ENCODE measurements at places on chromosomes 16 and 17.

DNA sequence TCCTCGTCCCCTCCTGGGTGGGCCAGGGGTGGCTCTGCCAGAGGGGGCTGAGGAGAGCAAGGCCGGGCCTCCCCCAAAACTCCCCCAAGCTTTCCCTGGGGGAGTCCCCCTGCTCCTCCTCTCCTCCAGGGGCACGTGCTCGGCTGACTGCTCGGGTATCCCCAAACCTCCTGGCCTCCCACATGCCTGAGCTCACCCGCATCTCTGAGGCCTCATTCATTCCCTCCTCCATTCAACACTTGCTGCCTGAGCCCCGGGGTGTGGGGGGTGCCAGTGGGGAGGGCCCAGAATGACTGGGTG lies 83.1 kb downstream of the RTN4RL1 start:
- DNase-seq: no peak

DNA sequence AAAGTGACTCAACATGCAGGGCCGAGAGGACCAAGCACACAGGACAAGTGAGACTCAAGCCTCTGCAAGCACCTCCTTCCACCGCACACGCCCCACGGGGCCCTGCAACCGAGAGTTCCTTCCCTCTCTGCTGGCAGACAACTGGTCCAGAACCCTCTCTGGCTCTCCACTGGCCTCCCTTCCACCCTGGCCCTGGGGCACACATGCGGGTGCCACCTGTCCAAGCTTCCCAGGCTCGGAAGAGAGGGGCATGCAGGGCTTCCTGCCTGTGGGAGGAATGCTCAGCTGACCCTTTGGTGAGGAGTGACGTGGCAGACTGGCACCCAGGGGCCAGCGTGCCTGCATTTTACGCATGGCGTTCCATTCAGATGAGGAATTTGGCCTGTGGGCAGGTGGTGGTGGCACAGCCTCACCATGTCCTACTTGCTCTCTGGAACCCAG lies 59.8 kb downstream of the PIPOX start:
- DNase-seq: no peak

GRCh38 chr17:62753562-62753961 lies 54.6 kb downstream of the MARCHF10 start:
- DNase-seq: no peak

- peak; percentile 44 for DNase-seq
Measured at GRCh38 chr16:79605999-79606398, 5.5 kb upstream of the MAF start.

GRCh38 chr17:80414803-80415625 lies at the start of gene ENDOV:
Gene ENDOV (plus strand): TSS chr17:80415167. CDS start chr17:80415195, 28 bp downstream.
- peak; percentile 96 for DNase-seq

GRCh38 chr17:70084476-70084875 lies 9.5 kb downstream of the KCNJ16 start:
- no peak for DNase-seq

DNA sequence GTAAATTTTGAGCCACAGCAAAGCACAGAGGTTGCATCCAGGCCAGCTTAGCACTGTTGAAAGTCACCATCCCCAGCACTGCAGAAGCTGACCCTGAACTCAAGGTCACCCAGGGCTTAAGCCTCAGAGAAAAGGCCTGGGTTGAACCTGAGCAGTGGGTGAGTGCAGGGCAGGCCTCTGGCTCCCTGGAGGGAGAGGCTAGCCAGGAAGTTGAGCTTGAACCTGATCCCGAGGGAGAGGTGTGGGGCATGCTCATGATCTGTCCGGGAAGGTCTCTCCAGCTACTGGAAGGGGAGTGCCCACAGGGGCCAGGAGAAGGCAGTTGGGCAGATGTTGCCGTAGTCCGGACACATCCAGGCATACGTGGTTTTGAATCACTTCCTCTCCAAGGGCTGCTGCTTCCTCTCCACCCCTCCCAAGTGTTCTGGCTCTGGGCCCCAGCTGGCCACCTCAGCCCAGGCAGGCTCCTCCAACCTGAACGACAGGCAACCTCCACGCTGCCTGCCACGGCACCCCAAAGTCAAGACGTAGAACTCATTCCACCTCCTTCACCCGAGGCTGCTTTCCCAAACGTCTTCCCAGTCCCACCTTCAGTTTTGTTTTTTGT lies 18.4 kb downstream of the CARHSP1 start:
- no peak for DNase-seq

GRCh38 chr16:89200850-89201411 lies 594 bp upstream of the SLC22A31 start:
- no peak for DNase-seq

DNA sequence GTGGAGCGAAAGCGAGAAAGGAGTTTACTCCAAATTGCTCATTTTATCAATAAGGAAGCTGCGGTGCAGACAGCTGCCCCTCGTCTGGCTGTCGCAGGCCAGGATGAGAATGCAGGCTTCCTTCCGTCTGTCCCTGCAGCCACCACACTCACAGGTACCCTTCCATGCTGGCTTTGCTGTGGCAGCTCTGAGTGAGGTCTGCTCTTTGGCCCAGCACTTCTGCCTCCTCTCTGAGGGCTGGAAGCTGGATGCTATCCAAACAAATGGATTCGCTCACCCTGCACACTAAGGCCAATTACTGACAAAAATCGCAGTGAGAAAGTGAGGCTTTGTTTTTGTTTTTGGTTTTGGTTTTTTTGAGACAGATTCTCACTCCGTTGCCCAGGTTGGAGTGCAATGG lies 7.0 kb downstream of the ARMC7 start:
- no peak for DNase-seq

DNA sequence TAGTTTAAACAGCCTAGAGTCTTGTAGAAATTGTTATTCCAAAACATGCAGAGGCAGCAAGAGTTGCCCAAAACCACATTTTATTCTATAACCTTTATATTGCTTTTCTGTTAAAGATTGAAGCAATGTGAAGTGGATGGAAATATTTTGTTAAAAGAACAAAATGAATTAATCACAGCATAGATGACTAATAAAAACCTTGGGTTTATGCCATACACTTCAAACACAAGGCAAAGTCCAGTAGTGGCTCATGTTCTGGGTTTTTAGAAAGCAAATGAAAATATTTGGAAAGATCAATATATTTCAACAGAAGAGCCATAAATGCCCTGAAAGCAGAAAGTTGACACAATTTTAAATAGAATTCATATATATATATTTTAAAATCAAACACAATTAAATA lies 36.7 kb upstream of the ULK2 start:
- DNase-seq: no peak

GRCh38 chr17:47791025-47791424 lies 30.6 kb downstream of the OSBPL7 start:
- no peak for DNase-seq

- DNase-seq: no peak
Measured at GRCh38 chr17:76234354-76234679, 6.0 kb downstream of the RNF157 start.

- DNase-seq: peak; percentile 96
Measured at GRCh38 chr17:58630883-58631522, 60.8 kb downstream of the TEX14 start.

DNA sequence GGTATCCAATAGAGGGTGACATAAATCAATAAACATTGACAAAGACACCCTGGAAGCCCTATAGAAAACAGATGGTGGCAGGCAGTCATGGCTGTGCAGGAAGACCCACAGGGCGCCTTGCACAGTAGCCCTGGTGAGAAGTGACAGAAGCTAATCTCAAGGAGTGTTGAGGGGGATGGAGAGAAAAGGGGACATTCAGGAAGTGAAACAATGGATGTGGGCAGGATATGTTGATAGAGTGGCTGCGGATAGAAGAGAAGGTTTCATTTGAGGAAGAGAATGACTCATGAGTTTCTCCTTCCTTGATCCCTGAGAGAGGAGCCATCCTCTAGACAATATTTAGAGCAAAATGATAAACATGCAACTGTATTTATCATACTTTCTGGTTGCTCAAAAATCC lies 468.8 kb upstream of the HSBP1 start:
- peak; percentile 49 for DNase-seq

- DNase-seq: peak; percentile 25
Measured at GRCh38 chr17:79420318-79421243, 190.3 kb downstream of the RBFOX3 start.

GRCh38 chr17:80504686-80505413 lies 28.4 kb upstream of the NPTX1 start:
- DNase-seq: no peak

DNA sequence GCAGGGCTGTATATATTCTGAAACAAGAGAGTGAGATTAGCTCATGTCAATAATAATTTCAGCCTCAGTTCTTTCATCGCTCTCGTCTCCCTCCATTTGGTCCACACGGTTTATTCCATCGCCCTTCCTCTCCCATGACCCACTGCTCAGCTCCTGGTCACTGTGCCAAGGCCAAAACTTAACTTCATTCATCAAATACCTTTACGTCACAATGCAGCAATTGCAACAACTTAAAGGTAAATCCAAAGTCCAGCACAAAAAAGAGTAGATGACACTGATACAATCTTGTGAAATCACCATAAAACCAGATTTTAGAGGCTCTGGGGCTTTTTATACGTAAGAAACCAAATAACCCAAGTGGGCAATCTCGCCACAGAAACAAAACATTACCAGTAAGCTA lies 72.0 kb downstream of the ANKRD11 start:
- DNase-seq: no peak

DNA sequence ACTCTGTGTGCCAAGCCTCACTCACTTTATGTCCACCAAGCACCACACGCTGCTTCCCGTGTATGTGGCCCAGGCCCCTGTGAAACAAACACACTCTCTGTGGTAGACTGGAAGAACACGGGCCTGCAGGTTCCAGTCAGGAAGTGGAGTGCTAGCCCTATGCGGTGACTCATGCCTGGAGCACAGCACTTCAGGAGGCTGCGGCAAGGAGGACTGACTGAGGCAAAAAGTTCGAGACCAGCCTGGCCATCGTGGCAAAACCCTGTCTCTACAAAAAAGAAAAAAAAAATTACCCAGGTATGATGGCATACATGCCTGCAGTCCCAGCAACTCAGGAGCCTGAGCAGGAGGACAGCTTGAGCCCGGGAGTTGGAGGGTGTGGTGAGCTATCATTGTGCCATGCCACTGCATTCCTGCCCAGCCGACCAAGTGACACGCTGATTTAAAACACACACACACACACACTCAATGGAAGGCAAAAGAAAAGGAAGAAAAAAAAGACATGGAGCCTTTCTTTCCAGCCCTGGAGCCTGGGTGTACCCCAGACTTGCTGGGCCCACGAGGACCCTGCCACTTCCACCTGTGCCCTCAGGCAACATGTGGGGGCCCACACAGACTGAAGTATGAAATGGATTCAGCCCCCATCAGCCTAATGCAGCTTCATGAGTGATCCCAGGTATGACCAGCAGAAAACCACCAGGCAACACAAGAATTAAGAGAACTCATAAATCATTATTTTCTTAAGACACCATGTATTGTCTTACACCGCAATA lies 126.6 kb downstream of the ANKRD11 start:
- DNase-seq: peak; percentile 85

- DNase-seq: no peak
Measured at GRCh38 chr17:80676096-80676466, 131.4 kb downstream of the RPTOR start.

DNA sequence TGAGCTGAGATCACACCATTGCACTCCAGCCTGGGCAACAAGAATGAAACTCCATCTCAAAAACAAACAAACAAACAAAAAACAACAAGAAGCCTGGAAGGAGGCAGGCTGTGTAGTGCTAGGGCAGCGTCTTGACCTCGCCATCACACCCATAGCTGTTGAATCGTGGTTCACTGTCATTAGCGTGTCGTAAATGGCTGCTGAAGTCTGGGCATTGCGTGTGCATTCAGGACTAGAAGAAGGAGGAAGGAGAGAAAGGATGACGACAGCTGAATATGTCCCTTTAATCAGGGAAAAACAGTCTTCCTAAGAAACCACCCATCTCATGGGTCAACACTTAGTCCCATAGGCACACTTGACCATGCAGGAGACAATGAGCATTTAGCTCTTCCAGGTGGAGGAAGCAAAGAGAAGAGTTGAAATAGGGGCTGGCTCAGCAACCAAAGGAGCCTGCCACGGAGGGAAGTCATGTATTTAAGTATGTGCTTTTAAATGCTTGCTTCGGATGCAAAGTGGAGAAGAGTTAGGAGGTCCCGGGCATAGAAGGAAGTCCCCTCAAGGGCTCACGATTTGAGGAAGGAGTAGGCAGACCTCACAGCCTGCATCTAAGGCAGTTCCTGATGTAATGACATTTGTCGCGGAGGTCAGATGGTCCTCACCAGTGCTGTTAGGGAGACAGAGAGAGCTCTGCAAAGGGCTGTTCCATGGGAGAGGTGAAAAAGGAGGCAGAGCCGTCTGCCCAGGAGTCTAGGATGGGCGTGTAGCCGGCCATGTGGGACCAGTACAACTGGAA lies 8.8 kb downstream of the PRSS22 start:
- no peak for DNase-seq

DNA sequence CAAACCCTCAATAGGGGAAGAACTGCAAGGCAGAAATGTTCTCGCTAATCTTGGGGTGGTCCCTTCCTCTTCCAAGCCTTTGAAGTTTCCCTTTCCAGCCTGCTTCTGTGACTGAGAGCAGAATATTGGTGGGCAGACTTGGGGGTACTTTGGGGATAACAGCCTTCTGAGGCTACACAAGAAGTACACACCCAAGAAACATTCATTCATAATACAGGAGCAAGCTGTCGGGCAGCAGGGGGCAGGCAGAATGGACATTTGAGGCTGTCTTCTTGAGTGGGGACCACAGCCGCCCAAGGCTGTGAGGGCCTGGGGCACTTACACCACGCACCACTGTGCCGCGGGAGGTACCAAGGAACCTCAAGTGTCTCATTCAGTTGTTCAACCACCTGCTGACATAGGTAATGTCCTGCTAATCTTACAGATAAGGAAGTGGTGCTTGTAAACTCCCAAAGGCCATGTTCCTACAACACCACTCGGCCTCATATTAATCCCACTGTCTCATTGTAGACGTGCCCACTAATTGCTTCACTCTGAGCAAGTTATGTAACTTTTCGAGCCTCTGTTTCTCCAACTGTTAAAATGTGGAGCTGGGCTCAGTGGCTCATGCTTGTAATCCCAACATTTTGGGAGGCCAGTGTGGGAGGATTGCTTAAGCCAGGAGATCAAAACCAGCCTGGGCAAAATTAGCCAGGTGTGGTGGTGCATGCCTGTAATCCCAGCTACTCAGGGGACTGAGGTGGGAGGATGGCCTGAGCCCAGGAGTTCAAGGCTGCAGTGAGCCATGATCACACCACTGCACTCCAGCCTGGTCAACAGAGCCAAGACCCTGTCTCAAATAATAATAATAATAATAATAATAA lies 2.5 kb upstream of the MRPS23 start:
- peak; percentile 82 for DNase-seq

DNA sequence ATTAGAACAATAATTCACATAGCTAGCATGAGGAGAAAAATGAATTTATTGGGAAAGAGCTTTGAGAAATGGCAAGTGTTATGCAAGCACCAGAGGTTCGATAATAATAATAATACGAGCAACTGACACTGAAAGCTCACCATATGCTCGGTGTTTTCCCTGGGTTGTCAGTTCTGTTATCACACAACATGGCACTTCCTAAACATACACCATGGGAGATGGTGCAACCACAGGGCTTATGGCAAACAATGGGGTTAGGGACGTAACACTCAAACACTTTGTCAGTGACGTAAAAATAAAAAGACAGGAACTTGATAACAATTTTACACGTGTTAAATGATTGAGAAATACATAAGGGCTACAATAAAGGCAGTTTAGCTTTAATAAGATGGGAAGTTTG lies 23.7 kb downstream of the OR1D5 start:
- DNase-seq: no peak
